ENCODE measurements at places on chromosomes 3 and 15.

DNA sequence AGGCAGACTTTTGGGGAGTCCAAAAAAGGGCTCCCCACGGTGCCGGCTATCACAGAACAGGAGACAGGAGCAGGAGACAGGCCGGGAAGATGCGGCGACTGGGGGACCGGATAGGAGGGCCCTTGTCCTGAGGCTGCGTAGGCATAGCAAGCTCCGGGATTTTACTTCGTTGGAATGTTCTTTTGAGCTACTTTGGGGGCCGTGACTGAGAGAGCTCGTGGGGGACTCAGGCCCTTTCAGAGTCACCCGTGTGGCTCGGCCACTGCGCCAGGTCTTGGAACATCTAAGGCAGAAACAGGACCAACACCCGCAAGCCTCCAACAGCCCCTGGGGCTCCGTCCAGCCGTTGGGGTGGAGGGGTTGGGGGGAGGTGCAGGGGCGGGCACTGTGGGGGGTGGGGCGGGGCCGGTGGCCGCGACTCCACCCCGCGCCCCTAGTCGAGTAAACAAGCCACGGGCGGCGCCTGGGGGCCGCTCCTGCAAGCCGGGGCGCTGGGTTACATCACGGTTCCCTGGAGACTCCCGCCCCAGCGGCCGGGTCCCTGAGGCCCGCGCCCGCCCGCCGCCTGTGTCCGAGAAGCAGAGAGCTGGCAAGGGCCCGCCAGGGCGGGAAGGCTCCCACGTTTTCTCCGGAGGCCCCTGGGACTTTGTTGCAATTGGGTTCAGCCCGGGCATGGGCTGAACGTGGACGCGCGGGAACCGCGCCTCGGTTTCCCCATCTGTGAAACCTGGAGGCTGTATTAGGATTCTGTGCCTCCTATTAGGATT, 23.3 kb upstream of the C15orf39 start:
- no peak for DNase-seq

DNA sequence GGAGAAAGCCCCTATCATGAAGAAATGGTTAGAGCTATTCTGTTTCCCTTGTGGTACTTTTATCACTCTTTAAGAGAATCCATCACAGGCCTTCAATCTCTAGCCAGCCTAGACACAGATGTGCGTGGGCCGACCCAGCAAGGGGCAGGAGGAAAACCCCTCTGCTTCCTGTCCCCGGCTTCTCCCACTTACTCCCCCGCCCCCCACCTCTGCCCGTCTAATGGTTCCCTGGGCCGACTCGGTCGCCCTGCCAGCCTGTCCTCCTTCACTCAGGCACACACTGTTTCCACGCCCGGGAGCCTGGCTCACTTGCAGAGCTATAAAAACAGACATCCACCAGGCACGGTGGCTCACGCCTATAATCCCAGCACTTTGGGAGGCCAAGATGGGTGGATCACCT, 58.3 kb upstream of the TFRC start:
- no peak for DNase-seq

GRCh38 chr15:78675617-78676360, 34.8 kb upstream of the CHRNB4 start:
- DNase-seq, result no peak

DNA sequence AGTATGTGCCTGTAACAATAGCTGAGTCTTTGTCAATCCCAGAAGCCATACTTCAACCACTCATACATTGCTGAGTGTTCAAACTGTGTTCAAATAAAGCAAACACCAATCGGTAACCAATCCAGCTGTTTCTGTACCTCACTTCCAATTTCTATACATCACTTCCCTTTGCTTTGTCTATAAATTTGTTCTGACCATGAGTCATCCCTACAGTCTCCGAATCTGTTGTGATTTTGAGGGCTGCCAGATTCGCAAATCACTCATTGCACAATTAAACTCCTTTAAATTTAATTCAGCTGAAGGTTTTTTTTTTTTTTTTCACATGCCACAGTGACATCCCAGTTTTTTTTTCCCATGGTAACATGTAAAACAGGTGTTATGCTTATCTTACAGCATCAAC, 870.3 kb downstream of the NAALADL2 start:
- no peak for DNase-seq

- no peak for DNase-seq
These were observed 20.3 kb upstream of the NOX5 start for GRCh38 chr15:68994149-68994548.

GRCh38 chr3:77392181-77392580, 352.3 kb downstream of the ROBO2 start:
- DNase-seq, result no peak

- no peak for DNase-seq
These were observed 650.4 kb downstream of the FHIT start for GRCh38 chr3:60600848-60601247.

DNA sequence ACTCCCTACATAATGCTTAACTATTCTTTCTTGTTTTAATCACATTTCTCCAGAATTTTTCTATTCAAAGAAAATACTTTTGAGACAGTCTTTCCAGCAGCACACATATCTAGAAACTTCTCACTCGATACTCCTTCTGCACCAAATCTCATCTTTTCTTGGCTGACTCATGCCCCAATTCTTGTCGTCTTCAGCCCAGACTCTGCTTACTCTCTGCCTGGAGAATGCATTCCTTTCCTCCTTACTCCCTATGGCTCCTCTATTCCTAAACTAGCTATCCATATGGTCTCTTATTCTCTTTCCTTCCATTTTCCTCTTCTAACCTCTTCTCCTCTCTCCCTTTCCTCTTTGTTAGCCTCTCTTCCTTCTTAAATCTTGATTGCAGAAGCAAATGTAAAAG, 158.7 kb downstream of the GBE1 start:
- no peak for DNase-seq

GRCh38 chr3:138241676-138242075, 54.6 kb downstream of the ARMC8 start:
- no peak for DNase-seq

DNA sequence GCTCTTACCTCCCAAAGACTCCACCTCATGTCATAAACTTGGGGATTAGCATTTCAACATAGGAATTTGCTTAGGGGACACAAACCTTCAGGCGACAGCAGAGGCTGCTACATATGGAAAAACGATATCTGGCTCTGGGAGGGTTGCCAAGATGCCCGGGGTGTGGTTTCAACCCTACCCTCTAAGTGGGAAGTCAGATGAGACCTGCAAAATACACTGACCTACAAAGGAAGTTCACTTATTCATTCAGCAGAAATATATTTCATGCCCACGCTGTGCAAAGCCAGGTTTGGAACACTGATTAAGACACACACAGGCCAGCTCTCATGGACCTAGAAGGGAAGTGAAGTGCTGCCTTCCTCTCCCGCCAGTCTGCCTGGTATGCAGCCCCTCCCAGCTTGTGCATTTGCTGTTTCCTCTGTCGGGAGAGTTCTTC, 239.3 kb downstream of the FEZF2 start:
- no peak for DNase-seq

GRCh38 chr3:188829576-188829975, 342.2 kb upstream of the TPRG1 start:
- no peak for DNase-seq

GRCh38 chr3:38598791-38599190, 50.7 kb downstream of the SCN5A start:
- no peak for DNase-seq

DNA sequence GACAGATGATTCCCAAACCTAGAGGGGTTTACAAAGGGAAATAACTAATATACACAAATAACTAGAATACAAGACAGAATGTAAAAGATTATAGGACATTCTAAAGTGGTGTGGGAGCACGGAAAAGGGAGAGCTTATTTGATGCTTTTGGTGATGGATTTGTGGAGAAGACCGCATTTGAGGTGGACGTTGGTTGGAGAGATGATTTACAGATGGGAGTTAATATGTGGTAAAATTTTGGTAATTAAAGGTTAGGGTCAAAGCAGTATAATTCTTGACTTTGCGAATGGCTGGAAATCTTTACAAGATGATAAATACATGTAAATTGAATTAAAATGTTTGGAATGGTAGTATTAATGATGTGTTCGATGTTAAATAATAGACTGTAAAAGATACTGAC, 1.2 kb downstream of the KNL1 start:
- DNase-seq, result no peak

- no peak for DNase-seq
These were observed 22.5 kb downstream of the TRIM71 start for GRCh38 chr3:32840086-32840841.

DNA sequence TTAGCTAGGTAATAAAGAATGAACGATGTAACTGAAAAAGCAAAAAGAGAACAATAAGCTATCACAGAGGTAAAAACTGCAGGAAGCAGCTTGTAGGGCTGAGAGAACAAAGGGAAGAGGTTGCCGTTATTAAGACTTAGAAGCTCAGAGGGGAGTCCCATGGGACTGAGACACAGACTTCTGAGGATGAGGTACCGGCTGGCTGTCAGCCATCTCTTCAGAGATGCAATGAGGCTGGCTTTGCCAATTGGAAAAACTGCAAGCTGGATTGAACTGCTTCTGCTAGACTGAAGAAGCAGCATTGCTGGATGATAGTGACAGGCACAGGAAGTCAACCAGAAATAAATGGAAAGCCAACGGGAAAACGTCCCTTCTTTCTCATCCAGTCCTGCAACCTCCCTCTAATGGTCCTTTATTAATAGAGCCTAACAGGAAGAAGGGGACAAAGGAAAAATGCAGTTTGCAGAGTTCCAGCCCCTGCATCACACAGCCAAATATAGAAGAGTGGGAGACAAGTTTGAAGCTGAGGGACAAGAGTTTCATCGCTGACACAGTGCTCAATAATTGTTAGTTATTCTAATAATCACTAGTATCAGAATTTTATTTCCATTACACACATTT, 21.1 kb upstream of the KLHL6 start:
- DNase-seq, result no peak

- no peak for DNase-seq
These were observed 109.9 kb downstream of the RPLP1 start for GRCh38 chr15:69562564-69562963.

GRCh38 chr15:57667171-57667849, 39.2 kb upstream of the POLR2M start:
- no peak for DNase-seq

- DNase-seq, result no peak
These were observed 3.0 kb upstream of the PPP1R2 start for GRCh38 chr3:195546130-195546560.

- no peak for DNase-seq
These were observed 23.4 kb downstream of the GTF2E1 start for GRCh38 chr3:120765830-120766493.

DNA sequence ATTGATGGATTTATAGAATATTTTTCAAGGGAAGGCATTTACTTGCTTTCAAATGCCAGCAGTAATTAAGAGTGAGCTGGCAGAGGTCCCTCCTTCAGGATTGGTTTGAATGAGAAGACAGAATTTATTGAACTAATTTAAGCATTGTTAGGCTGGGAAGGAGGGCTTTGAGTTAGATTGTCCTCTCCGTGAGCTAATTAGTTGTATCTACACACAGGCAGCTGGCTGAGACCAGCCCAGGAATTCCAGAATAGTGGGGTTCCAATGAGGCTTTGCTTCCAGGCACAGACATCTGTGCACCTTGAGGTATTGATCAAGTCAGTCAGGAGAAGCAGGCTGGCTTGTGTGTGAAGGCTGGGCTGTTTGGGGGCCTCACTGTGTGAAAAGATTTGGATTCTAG, 124.0 kb upstream of the WNT5A start:
- DNase-seq, result no peak

GRCh38 chr3:17573396-17573795, 169.0 kb downstream of the TBC1D5 start:
- no peak for DNase-seq

- DNase-seq, result peak; percentile 40
These were observed 835 bp downstream of the UBE3A start for GRCh38 chr15:25437777-25438600.

- no peak for DNase-seq
These were observed 79.9 kb downstream of the GTPBP8 start for GRCh38 chr3:113070681-113071113.

GRCh38 chr3:58324391-58325390, 8.0 kb upstream of the PXK start:
- DNase-seq, result no peak

- DNase-seq, result no peak
These were observed 17.9 kb upstream of the SPPL2A start for GRCh38 chr15:50783411-50783810.

DNA sequence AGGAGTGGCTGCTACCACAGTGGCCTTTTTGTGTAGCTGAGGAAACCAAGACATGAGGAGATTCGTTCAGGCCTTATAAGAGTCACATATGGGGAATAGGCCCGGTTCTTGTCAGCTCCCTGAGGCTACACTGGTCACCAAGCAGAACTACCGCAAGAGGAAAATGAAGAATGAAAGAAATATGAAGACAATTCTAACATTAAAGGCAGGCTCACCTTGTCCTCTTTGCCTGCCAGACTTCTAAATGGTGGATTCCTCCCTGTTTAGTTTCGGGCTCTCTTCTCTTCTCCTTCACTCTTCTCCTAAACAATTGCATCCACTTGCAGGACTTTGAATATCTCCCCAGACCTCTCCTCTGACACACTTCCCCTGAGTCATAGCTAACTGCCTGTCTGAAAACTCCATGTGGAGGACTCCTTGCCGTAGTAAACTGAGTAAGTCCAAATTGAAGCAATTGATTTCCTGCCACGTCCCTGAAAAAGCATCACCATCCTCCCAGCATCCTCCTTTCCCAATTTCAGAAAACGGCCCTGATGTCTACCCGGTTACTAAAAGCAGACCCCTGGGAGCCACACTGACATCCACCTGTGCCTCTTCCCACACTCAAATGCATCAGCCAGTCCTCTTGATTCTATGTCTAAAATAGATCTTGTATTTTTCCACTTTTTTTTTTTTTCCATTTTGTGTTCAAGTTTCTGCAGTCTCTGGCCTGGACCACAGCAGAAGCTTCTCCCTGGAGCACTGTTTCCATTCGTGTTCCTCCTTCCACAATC, 30.3 kb upstream of the VEPH1 start:
- no peak for DNase-seq

GRCh38 chr3:56087451-56088053, 380.7 kb downstream of the ERC2 start:
- no peak for DNase-seq

GRCh38 chr3:133945381-133946095, 49.9 kb upstream of the RAB6B start:
- DNase-seq, result no peak

DNA sequence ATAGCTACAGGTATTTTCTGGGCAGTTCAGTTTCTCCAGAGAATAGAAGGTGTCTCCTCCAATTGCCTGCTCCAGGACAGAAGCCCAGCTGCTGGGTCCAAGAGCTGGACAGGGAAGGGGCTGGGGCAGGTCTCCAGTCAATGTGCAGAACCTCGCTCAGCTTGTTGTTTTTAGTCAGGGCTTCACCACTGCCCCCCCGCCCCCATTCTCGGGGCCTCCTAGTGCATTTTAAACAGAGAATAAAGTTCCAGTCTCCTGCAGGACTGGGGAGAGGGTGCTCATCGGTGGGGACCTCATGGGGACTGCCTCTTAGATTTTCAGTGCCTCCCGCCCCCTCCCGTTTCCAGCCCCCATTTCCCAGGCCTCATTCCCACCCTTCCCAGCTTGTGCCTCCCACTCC, 216.6 kb downstream of the XXYLT1 start:
- DNase-seq, result no peak

GRCh38 chr15:52294881-52295420, 653 bp downstream of the MYO5C start:
- DNase-seq, result no peak

GRCh38 chr3:138206196-138206595, 19.1 kb downstream of the ARMC8 start:
- no peak for DNase-seq

- no peak for DNase-seq
These were observed 61.7 kb downstream of the FMN1 start for GRCh38 chr15:33132722-33133345.
